Thoracic aorta (tissue), 2 donors: ENCODE measurements at places on chromosomes 12 and 14.

- no peak for DNase-seq
Measured at GRCh38 chr14:20998674-20999366, at the start of gene SLC39A2. Gene SLC39A2 (plus strand): TSS chr14:20999293. CDS start chr14:20999447, 154 bp downstream.

DNA sequence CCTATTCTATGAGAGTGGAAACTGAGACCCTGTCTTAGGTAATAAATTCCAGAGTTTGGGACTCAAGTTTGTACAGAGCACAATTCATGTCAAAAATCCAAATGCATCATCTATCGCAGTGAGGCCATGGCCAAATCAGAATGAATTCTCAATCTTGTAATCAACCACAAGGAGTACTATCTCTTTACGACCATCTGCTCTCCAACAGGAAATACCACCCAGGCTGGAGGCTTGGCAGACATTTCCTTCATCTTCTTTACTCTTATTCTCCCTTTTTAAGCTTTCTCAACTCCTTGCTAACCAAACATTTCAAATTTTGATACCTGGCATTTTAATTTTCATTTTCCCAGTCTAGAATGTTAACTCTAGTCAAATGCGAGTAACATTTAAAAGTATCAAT is 32.7 kb upstream of the RNU6-7 start:
- no peak for DNase-seq

DNA sequence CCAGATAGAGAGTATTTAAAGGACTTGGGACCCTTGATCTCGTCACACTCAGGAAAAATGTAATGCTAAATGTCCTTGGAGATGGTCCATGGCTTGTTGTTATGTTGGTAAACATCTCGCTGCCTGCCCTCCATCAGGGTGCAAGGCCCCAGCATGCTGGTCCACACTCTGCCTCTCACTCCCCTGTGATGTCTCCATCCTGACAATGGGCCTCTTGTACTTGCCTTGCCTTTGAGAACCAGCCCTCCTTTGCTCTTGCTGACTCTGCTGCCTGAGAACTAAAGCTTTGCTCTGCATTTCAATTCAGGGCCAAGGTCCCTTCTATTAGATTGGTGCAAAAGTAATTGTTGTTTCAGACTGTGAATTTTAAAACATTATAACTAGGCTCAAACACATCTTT is 131.0 kb upstream of the LMNTD1 start:
- no peak for DNase-seq

GRCh38 chr12:60419986-60420385 is 824.2 kb downstream of the SLC16A7 start:
- DNase-seq, result no peak

DNA sequence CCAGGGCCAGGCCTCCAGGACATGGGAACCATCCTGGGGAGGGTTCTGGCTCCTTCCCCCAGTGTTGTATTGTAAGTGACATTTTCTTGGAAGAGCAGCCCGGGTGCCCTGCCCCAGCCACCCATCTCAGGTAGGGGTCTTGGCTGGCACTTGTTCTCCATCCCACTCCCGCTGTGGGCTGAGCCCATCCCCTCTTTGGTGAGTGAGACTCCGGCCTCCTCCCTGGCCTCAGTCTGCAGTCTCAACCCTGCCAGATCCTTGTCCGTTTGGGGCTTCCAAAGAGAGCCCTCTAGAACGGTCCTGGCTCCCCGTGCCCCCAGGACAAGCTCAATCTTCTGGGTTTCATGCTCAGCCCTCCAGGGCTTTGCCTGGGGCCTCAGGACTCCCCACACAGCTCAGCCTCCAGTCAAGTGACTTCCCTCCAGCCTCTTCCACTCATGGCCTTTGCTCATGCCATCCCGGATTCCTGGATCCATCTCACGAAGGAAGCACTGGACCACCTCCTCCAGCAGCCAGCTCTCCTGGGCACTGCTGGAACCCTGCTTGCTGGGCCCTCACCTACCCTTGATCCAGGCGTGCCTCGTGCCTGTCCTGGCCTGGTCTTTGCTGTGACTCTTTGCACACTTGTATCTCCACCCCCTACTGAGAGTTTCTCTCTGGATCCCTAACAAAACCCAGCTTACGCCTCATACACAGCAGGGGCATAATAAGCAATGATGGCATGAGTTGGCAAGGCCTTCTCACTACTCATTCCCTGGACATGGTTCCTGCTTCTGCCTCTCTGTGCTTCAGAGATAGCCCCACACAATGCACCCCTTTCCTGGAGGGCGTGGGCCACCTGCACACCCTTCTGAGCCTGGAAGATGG is 297.4 kb upstream of the RTL1 start:
- no peak for DNase-seq

GRCh38 chr14:30551460-30551859 is 7.5 kb upstream of the G2E3 start:
- no peak for DNase-seq

GRCh38 chr12:121748571-121749265 is 36.2 kb downstream of the TMEM120B start:
- DNase-seq, result no peak

- no peak for DNase-seq
Measured at GRCh38 chr12:6539314-6539682, 5.0 kb downstream of the GAPDH start.

DNA sequence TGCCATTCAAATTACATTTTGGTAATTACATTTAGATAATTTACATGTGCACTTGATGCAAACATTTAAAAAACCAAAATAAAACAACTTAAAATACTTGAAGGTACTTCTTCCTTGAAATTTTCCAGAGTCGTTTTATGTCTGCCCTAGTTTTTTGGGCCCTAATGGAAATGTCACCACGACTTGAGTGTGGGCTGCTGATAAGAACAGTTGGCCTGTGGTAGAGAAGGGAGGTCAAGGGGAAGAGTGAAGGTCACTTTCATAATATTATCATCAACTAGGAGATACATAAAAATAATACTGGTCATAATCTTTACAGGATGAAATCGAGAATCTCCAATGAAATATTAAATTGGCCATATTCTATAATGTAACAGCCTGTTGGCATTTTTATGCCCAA is 23.1 kb downstream of the ZDHHC17 start:
- DNase-seq, result no peak

- DNase-seq, result no peak
Measured at GRCh38 chr14:89625244-89625713, 208.2 kb upstream of the FOXN3 start.

- DNase-seq, result no peak
Measured at GRCh38 chr12:48925304-48926011, at the start of gene FKBP11. Gene FKBP11 (minus strand): TSS chr12:48925492. CDS start chr12:48925428, 64 bp downstream.

DNA sequence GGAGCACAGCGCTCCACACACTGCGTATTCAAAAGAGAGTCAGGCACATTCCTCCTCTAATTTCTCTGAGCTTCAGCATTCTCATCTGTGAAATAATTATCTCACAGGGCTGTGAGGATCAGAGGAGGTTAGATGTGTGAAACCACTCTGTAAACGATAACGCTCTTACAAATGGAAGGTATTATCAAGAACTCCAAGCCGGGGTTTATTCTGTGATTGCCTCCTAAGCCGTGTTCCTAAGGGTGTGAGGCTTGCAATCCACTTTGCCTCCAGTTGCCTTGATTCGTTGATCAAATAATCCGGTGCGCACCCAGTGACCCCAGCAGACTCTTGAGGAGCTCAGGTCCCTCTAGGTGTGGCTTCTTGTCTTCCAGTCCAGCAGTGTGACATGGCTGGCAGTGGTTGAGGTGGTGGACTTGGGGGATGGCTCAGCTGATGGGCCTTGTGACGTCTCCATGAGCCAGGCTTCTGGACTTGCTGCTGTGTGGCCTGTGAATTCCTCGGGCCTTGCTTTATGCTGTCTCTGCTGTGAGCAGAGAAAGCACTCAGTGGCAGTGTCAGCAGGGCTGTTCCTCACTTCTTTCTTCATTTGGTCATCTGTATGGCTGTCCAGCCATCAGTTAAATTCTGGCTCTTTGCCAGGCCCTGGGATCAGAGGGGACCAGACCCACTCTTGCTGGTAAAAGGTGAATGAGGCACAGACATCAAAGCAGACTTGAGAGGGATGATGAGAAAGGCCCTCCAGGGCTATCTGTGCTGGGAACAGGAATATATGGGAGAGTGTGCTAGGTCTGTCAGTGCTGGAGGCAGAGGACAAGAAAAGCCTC is 71.0 kb downstream of the SLC25A47 start:
- no peak for DNase-seq

DNA sequence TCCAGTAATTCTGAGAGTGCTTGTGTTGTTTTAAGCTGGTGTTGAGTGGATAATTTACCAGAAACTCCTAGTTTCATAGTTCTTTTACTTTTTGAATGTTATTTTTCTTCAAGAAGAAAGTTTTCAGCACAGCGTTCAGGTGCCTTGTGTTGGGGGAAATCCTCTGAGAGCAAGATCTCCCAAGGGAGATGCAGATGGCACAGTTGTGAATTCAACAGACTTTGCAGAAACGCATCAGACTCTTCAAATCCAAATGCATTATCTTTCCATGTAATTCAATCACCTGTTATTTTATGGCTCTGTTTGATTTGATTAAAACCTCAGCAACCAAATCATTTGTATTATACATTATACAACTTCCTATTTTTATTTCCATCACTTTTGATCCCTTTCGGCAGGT is 439.9 kb downstream of the EGLN3 start:
- no peak for DNase-seq

DNA sequence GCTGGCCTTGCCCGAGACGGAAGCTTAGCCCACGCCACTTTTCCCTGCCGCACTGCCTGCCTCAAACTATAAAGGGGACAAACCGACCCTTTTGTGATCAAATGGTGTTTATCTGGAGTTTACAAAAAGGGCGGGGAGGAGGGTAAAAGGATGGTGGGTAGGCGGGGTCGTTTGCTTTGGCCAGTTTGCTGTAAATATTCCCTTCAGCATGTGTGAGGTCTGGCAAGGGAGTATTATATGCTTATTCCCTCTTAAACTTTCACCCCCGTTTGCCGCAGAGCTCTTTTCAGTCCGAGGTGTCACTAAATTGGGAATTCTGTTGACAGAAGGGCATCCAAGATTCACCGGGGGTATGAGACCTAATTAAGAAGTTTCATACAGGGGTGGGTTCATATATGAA is 3.8 kb upstream of the TBX3 start:
- DNase-seq, result no peak

DNA sequence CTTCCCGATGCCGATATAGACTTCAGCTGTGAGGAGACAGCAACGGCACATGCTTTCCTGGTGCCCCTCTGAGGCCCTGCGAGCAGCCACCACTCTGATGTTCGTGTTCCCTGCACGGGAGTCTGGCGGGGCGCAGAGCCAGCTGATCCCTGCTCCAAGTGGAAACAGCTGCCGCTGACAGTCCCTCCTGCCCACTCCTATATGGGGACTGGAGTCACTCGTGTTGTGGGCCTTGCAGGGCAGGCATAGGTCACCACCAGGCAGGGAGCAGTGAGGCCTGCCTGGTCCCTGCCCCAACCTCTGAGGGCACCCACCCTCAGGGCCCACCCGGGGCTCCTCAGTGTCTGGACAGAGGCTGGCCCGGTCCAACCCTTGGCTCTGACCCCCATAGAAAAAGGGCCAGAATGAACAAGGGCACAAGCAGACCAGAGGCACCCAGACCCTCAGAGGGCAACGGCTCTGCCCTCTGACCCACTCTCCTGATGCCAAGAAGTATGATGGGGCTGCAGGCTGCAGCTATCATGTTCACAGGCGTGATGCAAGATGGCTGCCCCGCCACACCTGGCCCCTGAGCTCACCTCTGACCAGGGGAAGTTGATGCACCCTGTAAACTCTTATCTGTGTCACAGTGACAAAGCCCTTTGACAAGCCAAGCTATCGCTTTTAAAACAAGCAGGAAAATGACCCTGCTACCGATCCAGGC is 181.6 kb downstream of the CALM1 start:
- no peak for DNase-seq

DNA sequence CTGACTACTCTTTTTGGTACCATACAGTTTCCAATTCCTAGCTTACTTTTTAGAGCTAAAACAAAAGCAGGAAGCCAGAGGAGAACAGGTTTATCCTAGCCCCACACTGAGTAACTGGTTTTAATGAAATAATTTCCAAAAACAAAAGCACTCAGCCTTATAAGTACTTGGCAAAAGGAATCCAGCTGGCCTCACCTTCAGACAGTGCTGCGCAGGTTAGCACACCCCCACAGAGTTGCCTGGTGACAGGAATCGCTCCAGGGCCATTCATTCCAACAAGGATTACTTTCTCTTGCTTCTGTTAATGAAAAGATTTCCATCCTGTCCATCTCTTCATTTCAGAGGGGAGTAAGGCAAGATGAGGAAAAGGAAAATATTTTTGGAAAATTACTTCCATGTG is 84.6 kb downstream of the SCFD1 start:
- no peak for DNase-seq

DNA sequence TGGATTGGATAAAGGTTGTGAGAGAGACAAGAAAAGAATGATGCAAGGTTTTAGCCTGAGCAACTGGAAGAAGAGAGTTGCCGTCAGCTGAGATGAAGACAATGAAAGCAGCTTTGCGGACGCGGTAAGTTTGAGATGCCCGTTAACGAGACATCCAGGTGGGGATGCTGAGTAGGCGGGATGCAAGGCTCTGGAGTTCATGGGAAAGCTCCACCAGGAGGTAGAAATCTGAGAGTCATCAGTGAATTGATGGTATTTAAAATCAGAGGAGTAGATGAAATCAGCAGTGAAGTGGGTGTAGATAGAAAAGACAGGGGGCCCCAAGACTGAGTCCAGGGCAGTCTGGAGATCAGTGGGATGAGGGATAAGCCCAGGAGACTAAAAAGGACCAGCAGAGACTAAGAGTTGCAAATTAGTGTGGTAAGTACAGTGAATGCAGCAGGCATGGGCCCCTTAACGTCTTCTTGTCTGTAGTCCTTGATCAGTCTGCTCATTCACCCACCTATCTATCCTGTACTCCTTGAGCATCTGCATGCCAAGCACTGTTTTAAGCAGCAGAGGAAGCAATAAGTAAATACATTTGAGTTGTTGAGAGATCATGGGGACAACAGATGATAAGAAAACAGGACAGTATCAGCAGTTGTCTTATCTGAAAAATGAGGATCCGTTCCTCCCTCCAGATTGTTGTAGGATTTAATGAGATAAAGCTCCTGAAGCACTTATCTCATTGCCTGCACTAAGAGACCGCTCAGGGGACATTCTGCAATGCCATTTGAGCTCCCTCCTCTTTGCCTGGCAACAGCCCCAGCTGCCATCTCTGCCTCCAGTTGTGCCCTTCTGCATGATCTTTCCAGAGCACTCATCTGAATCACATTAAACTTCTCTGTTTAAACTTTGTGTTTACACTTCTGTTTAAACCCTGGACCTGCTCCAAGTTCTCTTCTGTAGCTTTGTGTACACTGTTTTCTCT is 91.5 kb downstream of the APAF1 start:
- DNase-seq, result no peak

- DNase-seq, result no peak
Measured at GRCh38 chr12:15589328-15590032, 199.7 kb downstream of the EPS8 start.

DNA sequence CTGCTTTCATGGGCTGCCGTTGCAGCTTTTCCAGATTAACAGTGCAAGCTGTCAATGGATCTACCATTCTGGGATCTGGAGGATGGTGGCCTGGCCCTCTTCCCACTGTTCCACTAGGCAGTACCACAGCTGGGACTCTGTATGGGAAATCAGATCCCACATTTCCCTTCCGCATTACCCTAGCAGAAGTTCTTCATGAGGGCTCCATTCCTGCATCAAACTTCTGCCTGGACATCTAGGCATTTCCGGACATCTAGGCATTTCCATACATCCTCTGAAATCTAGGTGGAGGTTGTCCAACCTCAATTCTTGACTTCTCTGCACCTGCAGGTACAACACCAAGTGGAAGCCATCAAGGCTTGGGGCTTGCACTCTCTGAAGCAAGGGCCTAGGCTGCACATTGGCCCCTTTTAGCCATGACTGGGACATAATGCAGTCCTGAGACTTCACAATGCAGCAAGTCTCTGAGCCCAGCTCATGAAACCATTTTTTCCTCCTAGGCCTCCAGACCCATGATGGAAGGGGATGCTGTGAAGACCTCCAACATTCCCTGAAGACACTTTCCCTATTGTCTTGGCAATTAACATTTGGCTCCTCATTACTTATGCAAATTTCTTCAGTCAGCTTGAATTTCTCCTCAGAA is 863.3 kb downstream of the C12orf50 start:
- DNase-seq, result no peak
